IMR-90 (cell line): ENCODE measurements at places on chromosomes 12 and 14. TPM values are rescaled to one million over a fixed set of nuclear protein-coding genes. Genes with fewer than 3 reads are reported as not detected.

- H3K36me3 ChIP-seq, result peaks cover 5% of the 10 kb centered on the region
- H3K4me3 ChIP-seq, result no peak overlapping the region
- no peaks in the 10 kb centered on the region for H3K27me3 ChIP-seq
- peaks cover 41% of the 10 kb centered on the region for H3K4me1 ChIP-seq
- no peak overlapping the region for H3K27ac ChIP-seq
- DNase-seq, result no peak
Measured at GRCh38 chr12:120242275-120242799, 23.2 kb downstream of the PXN start.

DNA sequence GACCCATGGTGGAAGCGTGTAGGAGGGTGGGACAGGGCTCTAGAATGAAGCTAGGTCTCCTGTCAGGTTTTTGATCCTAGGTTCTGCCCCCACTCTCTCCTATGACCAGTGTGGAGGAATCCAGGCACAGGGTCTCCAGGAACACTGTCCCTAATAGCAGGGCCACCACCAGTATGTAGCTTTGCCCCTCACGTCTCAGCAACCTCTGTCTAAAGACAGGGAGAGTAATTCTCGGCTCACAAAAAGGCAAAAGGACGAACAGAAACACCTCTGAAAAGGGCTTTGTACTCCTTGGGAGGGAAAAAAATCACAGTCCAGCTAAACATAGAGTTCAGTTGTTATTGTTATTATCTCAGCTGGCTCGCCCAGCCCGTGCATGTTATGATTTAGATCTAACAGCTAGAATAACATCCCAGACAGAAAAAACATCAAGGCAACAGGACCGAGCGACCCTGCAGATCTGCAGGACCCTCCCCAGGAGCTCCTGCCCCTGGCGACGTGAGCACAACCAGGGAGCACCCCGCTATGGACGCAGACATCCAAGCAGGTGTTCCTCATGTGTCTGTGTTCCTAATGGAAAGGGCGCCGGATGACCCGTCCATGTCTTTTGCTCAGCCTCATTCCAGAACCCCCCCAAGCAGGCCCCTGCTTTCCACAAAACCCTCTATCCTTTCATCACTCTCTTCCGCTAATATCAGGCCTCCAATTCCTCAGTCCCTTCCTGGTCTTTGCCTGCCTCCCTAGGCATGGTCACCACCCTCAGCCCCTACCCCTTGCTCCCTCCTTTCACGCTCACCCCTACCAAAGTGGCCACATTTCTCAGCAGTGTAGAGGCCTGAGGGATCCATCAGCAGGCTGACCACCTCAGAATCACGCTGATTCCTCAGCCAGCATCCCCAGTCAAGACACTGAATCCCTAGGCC, 14.2 kb upstream of the SLC6A12 start:
- H3K4me1 ChIP-seq, result no peaks in the 10 kb centered on the region
- H3K27me3 ChIP-seq, result peaks cover 81% of the 10 kb centered on the region

- no peaks in the 10 kb centered on the region for H3K4me1 ChIP-seq
- H3K36me3 ChIP-seq, result peaks cover 2% of the 10 kb centered on the region; the same call in 1 of the 2 replicates
- DNase-seq, result no peak
- H3K27me3 ChIP-seq, result no peaks in the 10 kb centered on the region
- no peak overlapping the region for H3K27ac ChIP-seq
Measured at GRCh38 chr12:132525833-132526455, 36.0 kb downstream of the FBRSL1 start.

Gene TMTC1
- polyA plus RNA-seq, result 10.6 and 12.5 TPM in 2 replicates

DNA sequence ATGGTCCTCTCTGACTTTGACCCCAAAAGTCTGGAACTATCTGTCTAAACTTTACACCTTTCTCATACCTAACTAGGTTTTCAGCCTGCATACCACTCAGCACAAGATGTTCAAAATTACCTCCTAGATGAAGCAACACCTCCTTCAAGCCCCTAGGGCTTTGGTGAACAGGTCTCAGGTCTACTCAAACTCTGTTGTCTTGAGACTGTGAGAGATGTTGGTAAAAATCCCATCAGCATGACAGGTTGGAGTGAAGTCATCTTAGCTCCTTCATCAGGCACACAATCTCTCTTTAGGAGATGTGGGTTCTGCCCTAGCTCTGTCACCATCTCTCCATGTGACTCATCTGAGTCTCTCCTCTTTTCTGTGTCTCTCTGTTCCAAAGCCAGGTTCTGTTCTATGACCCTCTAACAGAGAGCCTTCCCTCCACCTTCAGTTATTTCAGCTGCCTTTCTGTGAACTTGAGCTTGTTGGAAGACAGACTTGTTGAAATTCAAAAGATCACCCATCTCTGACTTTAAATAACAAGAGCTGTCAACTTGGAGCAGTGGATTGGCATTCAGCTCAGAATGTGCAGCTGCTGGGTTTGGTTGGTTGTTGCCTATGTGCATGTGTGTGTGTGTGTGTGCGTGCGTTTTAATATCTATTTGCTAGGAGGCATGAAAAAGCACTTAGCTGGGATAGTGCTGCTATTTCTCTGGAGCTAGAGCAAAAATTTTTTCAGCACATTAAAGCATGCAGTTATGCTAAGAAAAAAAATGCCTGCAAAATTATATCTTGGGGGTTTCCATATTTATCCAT, 130.7 kb downstream of the CRACR2A start:
- H3K27ac ChIP-seq, result no peak overlapping the region
- DNase-seq, result no peak
- H3K4me3 ChIP-seq, result no peak overlapping the region

- H3K4me1 ChIP-seq, result no peaks in the 10 kb centered on the region
- no peaks in the 10 kb centered on the region for H3K36me3 ChIP-seq
- no peak overlapping the region for H3K27ac ChIP-seq
- peaks cover 9% of the 10 kb centered on the region; the same call in 1 of the 2 replicates for H3K27me3 ChIP-seq
Measured at GRCh38 chr12:108342985-108343384, 3.9 kb upstream of the CMKLR1 start.

DNA sequence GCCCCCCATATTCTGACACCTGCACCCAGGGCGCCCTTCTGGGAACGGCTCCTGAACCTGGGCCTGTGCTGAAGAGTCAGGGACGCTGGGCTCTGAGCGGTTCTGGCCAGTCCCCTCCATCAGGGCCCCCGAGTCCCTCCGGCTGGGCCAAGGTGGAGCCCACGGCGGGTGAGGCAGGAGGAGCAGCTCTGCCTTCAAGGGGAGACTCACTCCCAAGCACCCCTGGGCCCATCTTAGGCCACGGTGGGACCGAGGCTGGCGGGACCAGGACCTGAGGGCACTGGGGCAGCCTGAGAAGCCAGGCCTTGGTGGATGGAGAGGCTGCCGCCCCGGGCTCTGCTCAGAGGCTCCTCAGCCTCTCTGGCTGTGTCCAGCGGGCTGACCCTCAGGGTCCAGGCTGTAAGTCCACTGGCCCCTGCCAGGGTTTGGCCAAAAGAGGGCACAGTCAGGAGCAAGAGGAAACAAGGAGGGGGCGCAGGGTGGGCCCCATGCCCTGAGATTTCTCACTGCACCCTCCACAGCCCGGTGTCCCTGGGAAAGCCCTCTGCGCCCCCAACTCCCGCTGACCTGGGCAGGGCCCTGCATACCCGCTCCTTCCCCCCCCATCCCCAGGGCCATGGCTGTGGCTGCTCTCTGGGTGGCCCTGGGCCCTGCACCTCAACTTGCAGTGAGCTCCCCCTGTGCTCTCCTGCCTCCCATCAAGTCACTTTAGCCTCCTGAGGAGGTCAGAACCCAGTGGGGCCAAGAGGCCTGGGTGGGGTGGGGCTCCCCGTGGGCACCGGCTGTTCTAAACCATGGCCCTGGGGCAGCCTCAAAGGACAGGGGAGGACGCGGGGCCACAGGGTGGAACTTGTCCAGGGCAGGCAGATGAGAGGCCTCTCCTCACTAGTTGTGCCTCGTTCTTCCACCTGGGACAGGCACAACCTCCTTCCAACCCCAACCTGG, 266.4 kb upstream of the SFSWAP start:
- H3K36me3 ChIP-seq, result no peaks in the 10 kb centered on the region
- no peaks in the 10 kb centered on the region for H3K4me1 ChIP-seq
- H3K4me3 ChIP-seq, result no peak overlapping the region
- DNase-seq, result no peak
- no peak overlapping the region for H3K27ac ChIP-seq
- H3K27me3 ChIP-seq, result no peaks in the 10 kb centered on the region

Gene PLEKHD1
- polyA plus RNA-seq, result not detected in 2 replicates

DNA sequence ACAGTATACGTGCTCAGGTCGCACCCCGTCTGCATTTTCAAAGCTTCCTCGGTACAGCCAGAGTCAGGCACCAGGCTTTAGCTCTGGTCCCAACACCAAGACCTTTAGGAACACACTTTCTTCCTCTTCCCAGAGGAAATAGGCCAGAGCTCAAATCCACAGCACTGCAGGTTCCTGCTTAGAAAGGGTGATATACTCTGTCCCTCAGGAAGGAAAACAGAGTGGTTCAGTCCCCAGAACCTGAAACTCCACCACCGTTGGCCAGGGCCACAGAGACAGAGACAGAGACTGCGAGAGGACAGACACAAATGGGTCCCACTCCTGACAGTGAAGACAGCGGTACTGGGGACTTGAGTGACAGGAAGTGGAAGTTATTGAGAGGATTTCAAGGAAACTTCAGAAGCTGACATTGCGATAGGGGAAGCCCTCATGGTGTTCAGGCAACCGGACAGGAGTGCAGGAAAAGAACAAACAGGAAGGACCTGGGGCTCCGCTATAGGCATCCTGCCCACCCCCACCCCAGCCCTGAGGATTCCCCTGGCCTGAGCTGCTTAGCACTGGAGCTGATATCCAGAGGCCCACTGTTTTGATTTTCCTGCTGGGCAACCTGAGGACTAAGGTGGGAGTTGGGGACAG, 5.5 kb upstream of the KRT8 start:
- H3K27ac ChIP-seq, result no peak overlapping the region
- no peaks in the 10 kb centered on the region for H3K36me3 ChIP-seq
- no peak overlapping the region for H3K4me3 ChIP-seq
- H3K4me1 ChIP-seq, result peaks cover 7% of the 10 kb centered on the region
- H3K27me3 ChIP-seq, result no peaks in the 10 kb centered on the region

DNA sequence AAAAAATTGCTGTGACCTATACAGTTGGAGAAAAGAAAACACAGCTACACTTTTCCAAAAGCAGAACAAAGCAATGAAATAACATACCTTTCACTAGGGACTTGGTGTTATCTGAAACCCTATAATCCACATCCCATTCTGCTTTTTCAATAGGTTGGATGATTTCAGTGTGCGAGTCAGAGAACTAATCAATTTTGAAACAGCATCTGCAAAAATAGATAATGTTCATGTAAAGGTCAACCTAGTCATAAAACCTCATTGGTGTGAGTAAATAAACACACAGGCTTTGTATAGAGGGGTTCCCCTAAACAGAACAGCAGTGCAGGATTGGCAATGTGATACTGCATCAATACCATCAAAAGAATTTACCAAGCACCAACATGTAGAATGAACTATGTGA, 173.0 kb upstream of the G2E3 start:
- DNase-seq, result no peak
- H3K4me1 ChIP-seq, result no peaks in the 10 kb centered on the region
- no peaks in the 10 kb centered on the region for H3K27me3 ChIP-seq
- H3K27ac ChIP-seq, result no peak overlapping the region

DNA sequence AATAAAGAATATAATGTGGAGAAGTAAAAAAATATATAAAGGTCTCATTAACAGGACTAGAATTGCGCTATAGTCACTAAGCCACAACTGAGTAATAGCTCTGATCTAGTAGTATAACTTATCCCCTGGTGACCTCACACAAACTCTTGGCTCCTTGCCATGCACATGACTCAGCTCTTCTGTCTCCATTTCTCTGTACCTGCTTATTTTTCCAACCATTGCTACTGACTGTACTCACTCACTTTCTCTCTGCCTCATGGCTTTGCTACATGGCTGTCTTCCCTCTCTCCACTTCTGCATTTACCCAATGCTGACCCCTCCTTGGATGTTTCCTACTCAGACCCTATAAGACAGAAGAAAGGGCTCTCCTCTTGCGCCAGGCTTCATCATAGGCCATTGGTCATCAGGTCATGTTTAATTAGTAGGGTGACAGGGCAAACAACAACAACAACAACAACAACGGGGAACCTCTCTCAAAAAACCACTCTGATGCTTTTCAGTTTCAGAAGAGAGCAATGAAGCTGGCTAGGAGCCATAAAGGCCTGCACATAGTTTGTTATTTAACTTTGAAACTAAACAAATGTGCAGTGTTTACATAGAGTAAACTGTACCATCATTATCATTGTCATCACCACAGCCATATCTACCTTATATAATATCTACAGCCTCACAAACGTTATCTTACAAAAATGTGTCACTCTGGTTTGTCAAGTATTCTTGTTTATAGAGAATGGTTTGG, 25.6 kb upstream of the KRAS start:
- peaks cover 6% of the 10 kb centered on the region for H3K4me1 ChIP-seq
- peak; percentile 98 for DNase-seq
- H3K4me3 ChIP-seq, result peak overlapping the region; percentile 5; the same call in 1 of the 2 replicates
- H3K27me3 ChIP-seq, result no peaks in the 10 kb centered on the region

DNA sequence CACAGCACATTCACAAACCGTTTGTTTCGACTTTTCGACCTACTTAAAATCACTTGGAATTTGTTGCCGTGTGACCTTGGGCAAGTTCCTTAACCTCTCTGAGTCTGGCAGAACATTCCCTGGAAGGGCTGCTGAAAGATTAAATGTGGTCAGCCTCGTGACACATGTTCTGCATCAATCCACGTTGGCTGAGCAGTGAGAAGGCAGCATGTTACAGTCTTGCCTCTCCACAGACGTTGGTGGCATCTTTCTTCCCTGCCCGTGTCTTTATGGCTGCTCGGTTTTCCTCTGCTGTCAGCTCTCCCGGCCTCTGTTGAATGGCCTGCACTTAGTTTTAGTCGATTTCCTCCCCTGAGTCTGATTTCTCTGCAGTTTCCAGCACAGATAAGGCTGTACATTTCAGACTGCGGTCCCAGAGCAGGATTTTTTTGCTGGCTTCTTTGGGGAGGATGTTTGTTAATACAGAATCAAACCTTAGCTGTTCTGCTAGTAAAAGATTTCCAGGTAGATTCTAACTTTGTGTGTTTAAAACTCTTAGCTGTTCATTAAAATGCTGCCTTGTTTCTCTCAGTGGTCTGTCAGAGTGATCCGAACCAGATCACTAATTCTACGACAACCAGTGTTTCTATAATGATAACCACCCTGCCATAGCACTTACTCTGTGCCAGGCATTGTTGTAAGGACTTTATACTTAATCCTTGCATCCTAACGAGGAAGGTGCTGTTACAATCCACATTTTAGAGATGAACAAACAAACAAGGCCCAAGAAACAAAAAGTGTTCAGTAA, 217.1 kb downstream of the CHST11 start:
- H3K4me3 ChIP-seq, result no peak overlapping the region
- H3K36me3 ChIP-seq, result no peaks in the 10 kb centered on the region
- H3K27ac ChIP-seq, result no peak overlapping the region
- peaks cover 6% of the 10 kb centered on the region for H3K4me1 ChIP-seq

Gene SEC23A
- 131 and 141 TPM in 2 replicates for polyA plus RNA-seq

GRCh38 chr12:18923721-18924120, 185.8 kb downstream of the CAPZA3 start:
- H3K27me3 ChIP-seq, result peaks cover 7% of the 10 kb centered on the region; the same call in 1 of the 2 replicates
- no peak overlapping the region for H3K27ac ChIP-seq
- no peaks in the 10 kb centered on the region for H3K36me3 ChIP-seq
